ENCODE measurements at places on chromosomes 4 and X. TPM values are rescaled to one million over a fixed set of nuclear protein-coding genes. Genes with fewer than 3 reads are reported as not detected.

Gene SFRP2
- total RNA-seq = 0.68 TPM

- no peak for DNase-seq
Observed at GRCh38 chr4:185011408-185011807, 6.9 kb upstream of the HELT start.

GRCh38 chr4:119506806-119507205 is 121.8 kb downstream of the PDE5A start:
- DNase-seq = no peak

DNA sequence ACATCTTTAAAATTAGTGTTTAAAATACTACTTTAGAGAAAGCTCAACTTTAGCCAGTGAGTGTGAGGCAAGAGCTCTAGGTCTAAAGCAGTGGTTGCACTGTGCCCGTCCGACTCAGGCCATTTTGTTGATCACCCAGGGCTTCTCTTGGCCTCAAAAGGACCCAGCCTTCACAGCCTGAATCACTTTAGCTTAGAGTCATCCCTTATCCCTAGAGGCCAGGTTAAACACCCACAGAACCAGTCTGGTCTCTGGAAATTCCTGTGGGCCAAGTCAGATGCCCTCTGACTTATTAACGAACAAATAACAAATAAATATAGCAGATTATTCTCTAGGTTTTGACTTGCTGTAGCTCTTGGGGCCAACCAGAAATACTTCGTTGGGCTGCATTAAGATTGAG is 102.3 kb downstream of the WWC2 start:
- DNase-seq = no peak

- no peak for DNase-seq
Observed at GRCh38 chr4:88185906-88186305, 27.5 kb upstream of the ABCG2 start.

DNA sequence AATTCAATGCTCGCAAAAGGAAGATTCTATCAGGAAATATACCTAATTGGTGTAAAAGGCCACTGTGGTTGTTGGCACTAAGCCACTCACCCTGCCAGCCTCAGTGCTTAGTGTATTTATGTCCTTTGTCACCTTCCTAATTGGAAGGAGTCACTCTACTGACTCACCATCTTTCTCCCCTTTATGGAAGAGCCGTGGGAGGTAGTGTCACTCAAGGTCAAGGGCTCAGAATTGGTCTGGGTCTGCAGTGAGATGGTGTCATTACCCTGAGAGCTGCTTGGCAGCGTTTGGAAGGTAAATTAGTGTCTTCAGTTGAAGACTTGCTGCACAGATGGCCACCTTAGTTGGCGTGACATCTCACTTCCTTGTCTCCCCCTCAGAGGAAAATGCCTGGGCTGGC is 41.7 kb upstream of the CDKN2AIP start:
- no peak for DNase-seq

DNA sequence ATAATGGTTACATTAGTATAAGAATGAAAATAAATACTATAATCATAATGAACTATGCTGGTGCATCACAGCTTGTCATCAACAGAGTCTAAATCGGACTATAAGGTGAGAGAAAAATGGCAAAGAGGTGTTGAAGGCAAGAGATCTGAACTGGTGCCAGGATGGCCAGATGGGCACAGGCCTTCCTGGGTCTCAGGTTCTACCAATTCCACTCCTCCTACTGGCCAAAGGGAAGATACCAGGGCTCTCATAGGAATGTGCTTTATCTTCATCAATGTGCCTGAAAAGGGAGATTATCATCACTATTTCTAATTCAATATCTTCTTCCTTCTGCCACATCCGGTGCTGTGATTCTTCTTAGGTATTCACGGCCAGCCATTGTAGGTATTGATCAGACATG is 107.6 kb downstream of the GASK1B start:
- no peak for DNase-seq
